ENCODE measurements at places on chromosomes 2 and 18. TPM values are rescaled to one million over a fixed set of nuclear protein-coding genes. Genes with fewer than 3 reads are reported as not detected.

DNA sequence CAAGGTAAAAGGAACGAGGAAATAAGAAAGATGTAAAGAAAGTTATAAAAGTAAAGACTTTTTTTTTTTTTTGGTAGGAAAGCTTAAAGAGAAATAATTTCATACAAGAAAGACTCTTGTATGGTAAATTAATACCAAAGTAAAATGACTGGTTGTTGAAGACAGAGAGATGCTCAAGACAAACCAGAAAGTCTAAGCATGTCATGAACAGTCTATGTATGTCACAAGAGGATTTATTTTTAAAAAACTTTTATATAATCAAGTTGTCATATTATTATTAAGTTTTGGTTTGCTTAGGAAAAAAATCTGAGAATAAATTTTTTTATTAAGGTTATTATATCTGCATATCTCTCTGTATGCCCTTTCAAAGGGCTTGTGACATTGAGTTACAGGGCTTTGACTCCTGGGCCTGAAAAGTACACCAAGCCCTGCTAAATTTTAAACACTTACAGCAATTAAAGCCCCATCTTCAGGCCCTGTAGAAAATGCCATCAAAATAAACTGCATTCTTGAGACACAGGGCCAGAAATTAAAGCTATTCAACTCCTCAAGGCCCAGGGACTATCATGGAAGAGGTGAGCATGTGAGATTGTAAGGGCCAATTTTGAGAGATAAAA lies 10.9 kb upstream of the SGPP2 start:
- no peaks in the 10 kb centered on the region for H3K27me3 ChIP-seq
- H3K4me3 ChIP-seq, result no peak overlapping the region
- DNase-seq, result no peak
- H3K36me3 ChIP-seq, result no peaks in the 10 kb centered on the region

- no peak overlapping the region for H3K4me3 ChIP-seq
- no peaks in the 10 kb centered on the region for H3K36me3 ChIP-seq
- H3K27me3 ChIP-seq, result no peaks in the 10 kb centered on the region
Observed at GRCh38 chr2:226057914-226058313, 658.4 kb downstream of the NYAP2 start.

DNA sequence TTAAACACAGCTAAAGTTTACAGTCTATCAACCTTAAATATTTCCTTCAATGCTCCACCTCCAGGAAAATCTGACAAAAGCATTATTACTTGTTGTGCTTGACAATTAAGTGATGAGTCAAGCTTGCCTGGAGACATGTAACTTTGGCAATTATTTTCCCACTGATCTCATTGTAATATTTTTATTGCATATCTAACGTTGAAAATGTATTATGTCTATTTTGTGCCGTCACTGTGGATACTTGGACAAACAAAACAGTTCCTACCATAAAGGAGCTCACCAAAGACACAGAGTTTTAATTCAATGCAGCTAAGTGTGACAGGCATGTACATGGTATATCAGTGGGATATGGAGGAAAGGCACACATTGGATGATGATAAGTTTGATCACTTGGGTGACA lies 24.7 kb downstream of the RNF103 start:
- no peak overlapping the region for H3K4me3 ChIP-seq
- DNase-seq, result no peak
- peaks cover 2% of the 10 kb centered on the region for H3K36me3 ChIP-seq
- no peaks in the 10 kb centered on the region for H3K4me1 ChIP-seq
- no peaks in the 10 kb centered on the region for H3K27me3 ChIP-seq

LRRTM4 gene
- not detected for total RNA-seq

LOXHD1 gene
- not detected for total RNA-seq

Data from CD4-positive, alpha-beta T cell (primary cell).